Left cardiac atrium (tissue), 4 donors: ENCODE measurements at places on chromosomes 16 and 17. TPM values are rescaled to one million over a fixed set of nuclear protein-coding genes. Genes with fewer than 3 reads are reported as not detected.
A peak's percentile ranks its signal among the peaks of the same experiment; 100 is the strongest.

The CDH5 gene
- total RNA-seq: 40.3 TPM

The ITGB4 gene
- total RNA-seq: 18.9 TPM

The CRYBA1 gene
- total RNA-seq: not detected

The RTN4RL1 gene
- 6.2 TPM for total RNA-seq

The STAC2 gene
- 5.9 TPM for total RNA-seq

The CDH8 gene
- not detected for total RNA-seq

The PROCA1 gene
- 1.6 TPM for total RNA-seq

- no peak for DNase-seq
These were observed 314.5 kb downstream of the SEC14L1 start for GRCh38 chr17:77455111-77455890.

- peak; percentile 40 for DNase-seq
These were observed 1.3 kb downstream of the NAGS start for GRCh38 chr17:44005527-44006271.

DNA sequence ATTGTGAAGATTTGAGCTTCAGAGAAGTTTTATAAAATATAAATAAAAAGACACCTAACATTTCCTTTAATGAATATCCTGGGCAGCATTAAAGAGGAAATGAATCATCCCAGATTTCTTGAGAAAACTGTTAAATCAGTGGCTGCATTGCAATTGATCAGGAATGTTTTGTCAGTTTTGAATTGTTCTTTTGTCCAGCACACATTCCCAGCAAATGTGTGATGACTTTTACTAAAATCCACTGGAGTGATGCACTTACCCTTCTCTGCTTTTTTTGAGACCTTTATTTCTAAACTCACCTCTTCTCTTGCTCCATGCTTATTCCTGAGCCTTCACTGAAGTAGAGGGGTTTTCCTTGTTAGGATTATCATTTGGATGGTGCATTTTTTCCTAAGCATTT lies 1307.2 kb downstream of the CDH8 start:
- no peak for DNase-seq

DNA sequence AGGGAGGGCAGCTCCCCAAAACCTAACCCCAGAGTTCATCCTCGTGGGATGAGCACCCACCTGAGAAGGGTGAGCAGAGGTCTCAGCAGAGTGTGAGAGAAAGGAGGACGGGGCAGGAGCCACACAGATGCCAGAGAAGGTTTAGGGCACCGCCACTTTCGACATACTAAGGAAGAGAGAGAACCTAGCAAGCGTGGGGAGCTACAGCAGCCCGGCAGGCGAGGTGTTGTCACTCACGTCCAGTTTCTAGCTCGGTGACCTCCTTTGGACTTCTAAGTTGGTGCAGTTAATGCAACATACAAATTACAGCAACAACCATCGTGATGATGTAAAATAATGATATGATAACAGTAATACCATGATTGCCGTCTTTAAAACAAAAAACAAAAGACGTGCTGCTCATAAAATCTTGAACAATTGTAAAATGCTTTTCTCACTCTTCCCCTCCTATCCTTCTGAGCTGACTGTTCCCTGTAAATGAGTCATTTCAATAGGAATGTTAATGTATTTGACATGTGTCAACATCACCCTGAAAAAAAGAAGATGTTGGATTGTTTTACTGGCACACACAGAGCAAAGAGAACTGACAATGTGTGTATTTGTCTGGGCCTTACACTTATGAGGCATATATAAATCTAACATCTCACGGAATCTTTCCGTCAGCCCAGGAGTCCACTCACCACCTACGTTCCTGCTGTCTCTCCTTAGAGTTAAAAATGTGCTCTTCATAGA lies 158.2 kb upstream of the MAF start:
- no peak for DNase-seq

- no peak for DNase-seq
These were observed 40.5 kb upstream of the MGAT5B start for GRCh38 chr17:76827736-76828135.

DNA sequence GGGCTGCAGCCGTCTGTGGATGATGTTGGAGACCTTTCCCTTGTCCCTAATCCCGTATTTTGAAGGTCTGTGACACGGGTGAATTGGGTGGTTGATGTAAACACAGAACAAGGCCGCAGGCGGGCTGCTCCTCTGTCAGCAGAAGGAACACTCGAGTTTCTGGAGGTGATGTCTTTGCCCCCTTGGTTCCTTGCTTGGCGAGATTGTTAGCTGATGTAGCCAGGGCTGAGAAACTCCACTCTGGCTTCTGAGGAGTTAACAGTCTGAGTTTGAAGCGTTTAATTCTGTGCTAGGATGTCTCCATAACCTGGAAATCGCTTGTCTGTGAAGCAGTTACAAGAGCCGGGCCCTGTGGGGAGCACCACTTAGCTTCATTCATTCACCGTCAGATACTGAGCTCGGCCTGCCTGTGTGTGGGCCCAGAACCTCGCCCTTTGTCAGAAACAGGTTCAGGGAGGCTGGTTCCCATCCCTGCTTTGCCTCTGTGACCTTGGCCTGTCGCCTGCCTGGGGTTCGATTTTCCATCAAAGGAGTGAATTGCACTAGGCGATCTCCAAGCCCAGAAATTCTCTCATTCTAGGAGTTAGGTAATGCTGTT lies 1.3 kb downstream of the MAPK8IP3 start:
- peak; percentile 17 for DNase-seq

DNA sequence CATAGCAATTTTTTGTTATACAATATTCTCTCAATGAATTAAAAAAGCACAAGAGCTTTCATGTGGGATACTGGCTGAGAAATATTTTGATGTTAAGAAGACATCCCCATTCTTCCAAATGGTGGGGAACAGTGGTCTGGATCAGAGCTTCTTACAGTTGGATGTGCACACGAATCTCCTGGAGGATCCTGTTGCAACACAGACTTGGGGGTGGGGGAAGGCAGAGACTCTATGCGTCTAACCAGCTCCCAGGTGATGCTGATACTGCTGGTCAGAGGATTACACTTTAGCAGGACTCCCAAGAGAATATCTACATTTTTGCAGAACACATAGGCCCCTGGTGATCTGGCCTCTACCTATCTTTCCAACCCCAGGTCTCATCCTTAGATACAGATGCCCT lies 108.3 kb downstream of the SPACA3 start:
- DNase-seq: no peak

- DNase-seq: no peak
These were observed 445 bp downstream of the CIAO2B start for GRCh38 chr16:66933776-66934137.

DNA sequence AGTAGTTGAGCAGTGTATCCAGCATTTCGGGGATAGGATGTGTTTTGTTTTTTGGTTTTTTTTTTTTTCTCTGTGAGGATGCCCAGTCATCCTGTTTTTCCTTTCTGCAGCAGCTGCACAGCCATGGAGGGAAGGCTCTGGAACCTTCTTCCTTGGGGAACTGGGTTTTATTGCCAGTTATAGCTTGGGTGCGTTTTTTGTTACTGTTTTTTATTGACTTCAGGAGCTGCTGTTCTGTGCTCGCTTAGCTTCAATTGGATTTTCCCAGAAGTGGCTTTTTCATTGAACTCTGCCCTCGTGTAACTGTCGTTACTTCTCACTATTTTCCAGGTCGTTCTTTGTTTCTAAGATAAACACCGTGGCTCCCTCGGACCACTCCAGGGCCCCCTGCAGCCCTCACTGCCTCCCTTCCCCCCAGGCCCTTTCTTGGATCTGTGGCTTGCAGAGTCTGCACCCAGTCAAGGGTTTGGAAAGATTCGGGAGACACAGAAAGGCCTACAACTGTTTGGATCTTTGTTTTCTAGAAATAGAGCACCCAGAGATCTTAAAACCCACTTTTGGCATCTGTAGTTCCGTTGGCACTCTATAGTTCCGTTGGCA lies 119.7 kb upstream of the CACNG5 start:
- no peak for DNase-seq

GRCh38 chr16:4661661-4662060 lies 31.7 kb upstream of the NUDT16L1 start:
- DNase-seq: no peak

DNA sequence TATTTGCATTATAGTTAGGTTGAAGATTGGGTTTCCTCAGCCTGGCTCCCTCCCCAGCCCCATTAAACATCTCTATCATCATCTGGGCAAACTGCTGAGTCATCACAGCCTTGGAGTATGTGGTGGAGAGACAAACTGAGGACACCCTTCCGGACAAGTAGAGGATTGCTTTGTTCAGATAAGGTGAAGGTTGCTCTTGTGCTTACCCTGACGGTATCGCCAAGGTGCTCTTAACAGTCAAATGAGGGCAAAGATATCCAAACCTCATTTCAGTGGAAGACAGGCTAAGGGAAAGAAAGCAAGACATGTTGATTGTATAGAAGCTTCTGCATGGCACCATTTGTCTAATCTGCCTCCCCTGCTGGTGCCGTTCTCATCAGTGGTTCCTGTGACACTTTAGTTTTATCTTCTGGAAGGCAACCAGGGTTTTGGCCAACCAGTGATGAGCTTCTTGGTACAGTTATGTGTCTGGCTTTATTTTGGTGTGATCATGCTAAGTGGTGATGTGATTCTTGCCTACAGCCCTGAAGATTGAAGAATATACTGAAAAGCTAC lies 56.9 kb upstream of the LGALS9 start:
- DNase-seq: no peak

GRCh38 chr17:62868723-62869122 lies 60.6 kb upstream of the MARCHF10 start:
- DNase-seq: no peak

DNA sequence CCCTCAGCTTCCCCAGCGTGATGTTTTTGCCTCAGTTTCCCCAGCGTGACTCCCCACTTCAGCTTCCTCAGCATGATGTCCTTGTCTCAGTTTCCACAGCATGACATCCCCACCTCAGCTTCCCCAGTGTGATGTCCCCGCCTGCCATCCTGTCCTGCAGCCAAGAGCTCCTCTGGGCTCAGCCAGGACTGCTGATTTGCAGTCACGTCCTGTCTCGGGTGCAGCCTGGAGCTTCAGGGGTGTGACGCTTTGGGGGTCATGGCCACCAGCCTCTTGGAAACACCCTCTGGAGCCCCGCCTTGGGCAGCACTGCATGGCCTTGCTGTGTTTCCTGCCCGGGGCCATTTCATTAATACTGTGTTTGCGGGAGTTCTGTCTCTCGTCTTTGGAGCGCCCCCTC lies 16.5 kb upstream of the NUDT16L1 start:
- DNase-seq: peak; percentile 48

DNA sequence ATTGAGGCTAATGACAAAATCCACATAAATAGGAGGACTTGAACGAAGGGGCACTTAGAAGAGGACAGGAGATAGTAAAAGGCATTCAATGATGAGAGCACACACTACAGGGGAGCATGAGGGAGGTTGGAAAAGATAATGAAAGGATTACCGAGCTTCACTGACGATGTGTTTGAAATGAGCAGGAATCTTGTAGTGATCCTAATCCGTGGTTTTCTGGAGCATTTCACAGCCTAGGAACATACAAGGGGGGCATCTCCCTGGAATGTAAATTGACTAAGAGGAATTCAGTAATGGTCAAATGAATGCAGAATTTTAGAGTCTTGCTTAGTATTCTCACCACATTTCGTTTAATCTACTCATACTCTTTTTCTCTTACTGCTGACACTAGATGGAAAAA lies 5.2 kb downstream of the ATMIN start:
- DNase-seq: no peak

- no peak for DNase-seq
These were observed 13.1 kb downstream of the MPHOSPH6 start for GRCh38 chr16:82156761-82157533.

DNA sequence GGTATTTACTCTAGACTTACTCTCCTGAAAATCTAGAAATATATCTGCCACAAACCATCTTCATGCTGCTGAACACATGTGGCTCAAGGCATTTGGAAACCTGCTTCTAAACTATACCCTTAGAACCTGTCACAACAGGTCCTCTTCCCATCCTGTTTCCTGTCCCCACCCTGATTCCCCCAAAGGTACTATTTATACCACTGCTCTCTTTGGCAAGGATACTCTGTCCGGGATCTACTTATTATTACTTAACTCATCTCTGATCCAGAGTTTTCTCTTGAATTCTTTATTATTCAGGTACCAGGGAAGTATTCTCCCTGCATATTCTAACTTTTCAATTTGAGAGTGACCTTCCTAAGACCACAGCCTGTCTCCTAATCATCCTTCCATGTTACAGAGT lies 33.4 kb downstream of the TRAF4 start:
- DNase-seq: no peak

DNA sequence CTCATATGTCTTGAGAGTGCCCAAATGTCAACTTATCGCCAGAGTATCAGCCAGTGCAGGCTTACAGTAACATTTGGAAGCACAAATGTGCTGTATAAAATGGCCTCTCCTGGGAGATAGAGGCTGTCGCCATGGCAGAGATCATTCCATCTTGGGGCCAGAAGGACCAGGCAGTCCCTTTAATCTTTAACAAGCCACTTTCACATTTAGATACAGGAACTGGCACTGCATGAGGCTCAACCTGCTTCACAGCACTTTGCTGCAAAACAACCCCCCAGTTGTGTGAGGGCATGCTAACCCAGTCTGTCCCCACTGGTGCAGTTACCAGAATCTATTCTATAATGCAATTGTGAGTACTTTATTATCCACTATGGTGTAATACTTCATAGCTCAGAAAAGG lies 4.7 kb upstream of the RFFL start:
- no peak for DNase-seq

DNA sequence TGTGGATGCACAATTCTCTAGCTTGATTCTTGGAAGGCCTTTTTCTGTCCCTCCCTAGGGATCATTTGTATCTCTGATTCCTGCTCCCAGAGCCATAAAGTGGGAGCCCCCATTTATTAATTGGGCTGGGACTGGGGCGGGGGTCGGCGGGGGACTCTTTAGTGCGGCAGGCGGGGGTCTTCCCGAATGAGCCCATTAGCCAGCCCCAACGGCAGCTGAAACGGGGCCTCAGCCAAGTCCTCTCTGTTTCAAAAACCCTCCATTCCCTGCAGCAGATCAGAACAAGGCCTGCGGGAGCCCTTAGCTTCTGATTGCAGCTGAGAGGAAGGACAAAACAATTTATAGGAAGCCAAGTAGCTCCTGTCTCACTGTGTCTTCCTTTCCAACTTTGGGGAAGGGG lies 67.1 kb downstream of the NEUROD2 start:
- no peak for DNase-seq

DNA sequence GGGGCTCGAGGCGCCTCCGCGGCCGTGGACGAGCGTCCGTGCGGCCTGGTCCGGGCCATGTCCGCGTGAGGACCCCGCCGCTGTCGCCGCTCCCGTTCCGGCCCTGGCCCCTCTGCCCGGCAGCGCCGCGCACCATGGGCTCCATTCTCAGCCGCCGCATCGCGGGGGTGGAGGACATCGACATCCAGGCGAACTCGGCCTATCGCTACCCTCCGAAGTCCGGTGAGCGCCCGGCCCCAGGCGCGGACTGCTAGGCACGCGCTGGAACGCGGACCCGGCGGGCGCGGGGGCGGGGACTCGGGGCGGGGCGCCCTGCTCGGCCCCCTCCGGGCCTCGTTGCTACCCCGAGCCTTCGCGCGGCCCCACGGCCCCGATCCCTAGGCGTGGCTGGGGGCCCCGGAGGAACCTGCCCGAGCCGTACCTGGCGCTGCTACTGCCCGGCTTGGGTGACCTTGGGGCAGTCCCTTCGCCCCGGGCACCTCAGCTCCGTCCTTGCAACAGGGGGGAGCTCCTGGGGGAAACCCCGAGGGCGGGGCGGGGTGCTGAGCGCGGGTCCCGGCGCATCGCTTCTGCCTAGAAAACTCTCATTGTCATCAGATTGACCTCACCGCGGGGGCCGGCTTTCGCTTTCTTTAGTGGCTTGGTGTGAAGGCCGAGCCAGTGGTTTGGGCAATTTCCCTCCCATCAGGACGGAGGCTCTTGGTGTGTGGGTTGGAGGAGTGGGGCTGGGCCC lies 367 bp downstream of the MGRN1 start:
- DNase-seq: peak; percentile 77
